ENCODE measurements at places on chromosomes 5 and 9. TPM values are rescaled to one million over a fixed set of nuclear protein-coding genes. Genes with fewer than 3 reads are reported as not detected.

DNA sequence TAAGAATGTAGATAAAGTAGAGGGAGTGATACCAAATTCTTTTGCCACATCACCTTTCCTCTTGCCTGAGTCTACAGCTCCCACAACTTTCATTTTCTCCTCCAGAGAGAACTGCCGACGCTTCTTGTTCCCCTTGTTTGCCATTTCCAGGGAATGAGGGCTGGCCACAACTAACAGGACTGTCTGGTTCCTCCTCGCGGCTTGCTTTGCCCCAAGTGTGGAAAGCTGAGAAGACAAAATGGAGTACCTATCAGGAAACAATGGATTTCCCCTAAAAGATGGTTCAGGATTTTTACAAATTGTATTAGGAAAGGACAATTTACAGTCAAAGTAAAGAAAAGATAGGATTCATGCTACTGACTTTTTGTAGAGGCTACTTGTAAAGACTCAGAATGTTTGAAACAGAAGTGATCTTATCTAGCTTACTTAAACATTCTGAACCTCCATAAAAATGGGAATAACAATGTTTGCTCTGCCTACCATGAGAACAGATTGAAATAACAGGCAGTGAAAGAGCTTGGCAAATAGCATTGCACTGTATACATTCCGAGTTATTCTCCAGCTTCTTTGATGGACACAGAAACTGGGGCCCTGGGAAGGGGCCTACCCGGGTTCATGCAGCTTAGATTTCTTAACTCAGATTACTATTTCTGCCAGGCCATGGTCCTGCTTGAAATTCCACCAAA is 4.1 kb downstream of the TIGD6 start:
- no peaks in the 10 kb centered on the region for H3K27me3 ChIP-seq
- H3K27ac ChIP-seq = no peak overlapping the region
- H3K4me3 ChIP-seq = no peak overlapping the region
- H3K4me1 ChIP-seq = peaks cover 15% of the 10 kb centered on the region
- no peak for DNase-seq
- H3K36me3 ChIP-seq = peaks cover 7% of the 10 kb centered on the region

- peaks cover 80% of the 10 kb centered on the region for H3K36me3 ChIP-seq
- no peaks in the 10 kb centered on the region for H3K4me1 ChIP-seq
- no peak overlapping the region for H3K4me3 ChIP-seq
- H3K27ac ChIP-seq = no peak overlapping the region
Measured at GRCh38 chr9:95940265-95940664, 64.8 kb downstream of the ERCC6L2 start.

GRCh38 chr9:126515001-126515872 is 98.5 kb upstream of the LMX1B start:
- H3K27ac ChIP-seq = no peak overlapping the region
- no peak for DNase-seq
- H3K4me3 ChIP-seq = no peak overlapping the region
- H3K27me3 ChIP-seq = peaks cover 60% of the 10 kb centered on the region
- H3K36me3 ChIP-seq = no peaks in the 10 kb centered on the region

DNA sequence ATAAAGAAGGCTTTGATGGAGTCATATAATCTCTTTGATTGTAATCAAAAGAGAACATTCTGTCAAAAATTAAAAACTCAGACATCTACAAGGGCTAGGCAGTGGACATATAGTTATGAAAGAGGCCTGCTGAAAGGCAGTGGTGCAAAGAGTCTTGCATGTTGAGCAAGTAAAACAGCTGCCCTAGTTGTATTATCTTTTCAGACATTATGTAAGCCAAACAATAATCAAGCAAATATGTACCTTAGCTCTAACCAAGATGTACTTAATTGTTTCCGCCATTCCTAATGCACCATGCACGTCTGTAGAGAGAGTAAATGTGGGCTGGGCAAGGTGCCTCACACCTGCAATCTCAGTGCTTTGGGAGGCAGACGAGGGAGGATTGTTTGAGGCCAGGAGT is 14.3 kb downstream of the GAPT start:
- DNase-seq = no peak
- H3K27ac ChIP-seq = no peak overlapping the region
- H3K4me3 ChIP-seq = no peak overlapping the region
- peaks cover 20% of the 10 kb centered on the region for H3K27me3 ChIP-seq
- no peaks in the 10 kb centered on the region for H3K4me1 ChIP-seq

Gene WNT8A
- not detected for total RNA-seq

Gene SLC36A2
- not detected for total RNA-seq

Gene NIM1K
- total RNA-seq = 1.00 TPM

Gene FGFR4
- 0.76 TPM for total RNA-seq

Gene LEAP2
- total RNA-seq = 3.2 TPM

Gene NPR3
- not detected for total RNA-seq

Data from activated CD4-positive, alpha-beta memory T cell treated with anti-CD3 and anti-CD28 coated beads for 36 hours (primary cell).